AG10803 (cell line): ENCODE measurements at places on chromosomes 12 and 14.
A peak's percentile ranks its signal among the peaks of the same experiment; 100 is the strongest.

DNA sequence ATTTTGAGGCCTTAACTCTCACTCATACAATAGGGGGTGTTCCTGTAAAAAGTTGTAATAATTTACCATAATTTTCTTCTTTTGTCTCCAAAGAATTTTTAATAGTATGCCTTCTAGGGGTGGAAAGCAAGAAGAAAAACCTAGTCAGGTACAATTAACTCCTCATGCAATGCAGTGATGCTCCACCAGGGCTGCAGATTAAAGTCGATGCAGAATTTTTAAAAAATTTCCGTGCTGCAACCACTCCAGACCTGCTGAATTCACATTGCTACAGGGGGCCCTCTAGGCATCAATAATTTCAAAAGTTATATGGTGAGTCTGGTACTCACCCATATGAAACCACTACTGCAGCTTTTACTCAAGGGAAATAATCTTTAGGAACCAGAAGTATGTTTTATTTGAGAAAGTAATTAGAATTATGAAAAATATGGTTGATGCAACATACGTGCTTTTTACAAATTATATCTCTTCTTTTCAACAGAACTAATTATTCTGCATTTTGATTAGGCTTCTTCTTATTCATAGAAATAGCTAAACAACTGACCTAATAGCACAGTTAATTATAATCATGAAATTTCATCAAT, 353.2 kb downstream of the BCAT1 start:
- no peak for DNase-seq

DNA sequence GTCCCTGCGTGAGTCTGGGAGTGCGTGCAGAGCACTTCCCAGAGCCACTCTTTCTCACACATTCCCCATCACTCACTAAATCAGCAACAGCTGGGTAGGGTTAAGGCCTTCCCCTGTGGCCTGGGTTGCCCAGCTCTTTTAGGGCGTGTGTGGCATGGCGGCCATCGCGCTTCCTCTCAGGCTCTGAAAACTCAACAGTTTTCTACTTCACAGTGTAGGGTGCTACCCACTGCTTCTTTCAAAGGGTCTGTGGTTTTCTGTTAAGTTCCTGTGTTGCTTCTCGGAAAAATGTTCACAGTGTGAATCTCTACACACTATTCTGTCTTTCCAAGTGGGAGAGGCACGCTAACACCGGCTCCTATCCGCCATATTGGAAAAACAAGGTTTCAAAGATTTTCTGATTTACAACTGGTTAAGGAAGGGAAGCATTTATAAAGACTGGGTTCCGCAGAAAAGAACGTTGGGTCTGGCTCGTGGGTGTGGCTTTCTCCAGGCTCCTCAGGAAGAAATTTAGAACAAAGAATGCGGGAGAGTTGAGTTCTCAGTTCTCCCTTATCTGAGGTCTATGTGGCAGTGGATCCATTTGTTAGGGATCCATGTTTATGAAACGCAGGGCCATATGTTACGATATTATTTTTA, 34.9 kb upstream of the AEBP2 start:
- no peak for DNase-seq

DNA sequence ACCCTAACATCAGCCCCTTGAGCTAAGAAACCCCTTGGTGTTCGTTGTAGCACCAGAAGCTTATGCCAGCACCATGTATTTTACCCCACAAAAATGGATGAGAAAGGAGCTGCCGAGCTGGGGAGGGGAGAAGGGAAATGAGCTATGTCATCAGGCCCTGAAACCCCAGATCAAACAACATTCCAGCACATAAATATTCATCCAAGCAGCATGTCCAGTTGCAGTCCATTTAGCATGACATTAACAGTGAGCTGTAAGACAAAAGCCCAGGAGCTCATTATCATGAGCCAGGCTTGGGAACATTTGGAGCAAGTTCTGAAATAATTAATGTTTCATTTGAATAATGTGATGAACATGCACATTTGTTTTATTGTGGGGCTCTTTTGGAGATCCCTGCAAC, 630.1 kb upstream of the TMEM132C start:
- DNase-seq = no peak

DNA sequence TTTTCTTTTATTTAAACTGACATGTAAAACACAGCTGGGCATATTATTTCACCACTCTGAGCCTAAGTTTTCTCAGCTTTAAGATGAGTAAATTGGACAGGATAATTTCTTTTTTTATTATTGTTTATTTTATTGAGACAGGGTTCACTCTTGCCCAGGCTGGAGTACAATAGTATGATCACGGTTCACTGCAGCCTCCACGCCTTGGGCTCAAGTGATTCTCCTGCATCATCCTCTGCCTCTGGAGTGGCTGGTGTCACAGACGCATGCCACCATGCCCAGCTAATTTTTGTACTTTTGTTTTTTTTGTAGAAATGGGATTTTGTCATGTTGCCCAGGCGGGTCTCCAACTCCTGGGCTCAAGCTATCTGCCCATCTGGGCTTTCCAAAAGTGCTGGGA, 12.7 kb downstream of the BMAL2 start:
- no peak for DNase-seq

DNA sequence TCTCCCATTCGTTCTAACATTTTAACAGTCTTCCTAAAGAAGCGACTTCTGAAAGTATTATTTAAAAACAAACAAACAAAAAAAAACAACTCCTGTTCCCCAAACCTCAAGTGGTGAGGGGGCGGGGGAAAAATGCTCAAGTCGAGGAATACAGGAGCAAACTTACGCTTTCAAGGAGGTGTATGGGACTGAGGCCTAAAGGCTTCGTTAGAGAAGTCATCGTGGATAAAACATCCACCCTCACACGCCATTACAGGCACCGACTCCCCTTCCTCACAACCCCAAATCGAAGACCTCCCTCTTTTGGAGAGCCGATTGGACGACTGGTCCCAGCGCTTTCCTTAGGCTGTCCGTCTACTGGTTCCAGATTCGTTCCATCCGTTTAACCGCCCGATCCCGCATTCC, 693 bp downstream of the CBX5 start:
- DNase-seq = no peak

- DNase-seq = no peak
These were observed 72.1 kb upstream of the MANSC4 start for GRCh38 chr12:27852117-27852516.

- no peak for DNase-seq
These were observed 234.5 kb downstream of the IPO8 start for GRCh38 chr12:30461026-30461615.

DNA sequence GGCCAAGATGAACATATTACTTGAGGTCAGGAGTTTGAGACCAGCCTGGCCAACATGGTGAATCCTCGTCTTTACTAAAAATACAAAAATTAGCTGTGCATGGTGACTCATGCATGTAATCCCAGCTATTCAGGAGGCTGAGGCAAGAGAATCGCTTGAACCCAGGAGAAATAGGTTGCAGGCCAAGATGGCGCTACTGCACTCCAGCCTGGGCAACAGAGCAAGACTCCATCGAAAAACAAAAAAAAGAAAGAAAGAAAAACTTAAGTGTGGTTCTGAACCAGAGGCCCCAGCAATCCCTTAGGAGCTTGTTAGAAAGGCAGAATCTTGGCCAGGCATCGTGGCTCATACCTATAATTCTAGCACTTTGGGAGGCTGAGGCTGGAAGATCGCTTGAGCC, 24.5 kb downstream of the SVOP start:
- DNase-seq = no peak

DNA sequence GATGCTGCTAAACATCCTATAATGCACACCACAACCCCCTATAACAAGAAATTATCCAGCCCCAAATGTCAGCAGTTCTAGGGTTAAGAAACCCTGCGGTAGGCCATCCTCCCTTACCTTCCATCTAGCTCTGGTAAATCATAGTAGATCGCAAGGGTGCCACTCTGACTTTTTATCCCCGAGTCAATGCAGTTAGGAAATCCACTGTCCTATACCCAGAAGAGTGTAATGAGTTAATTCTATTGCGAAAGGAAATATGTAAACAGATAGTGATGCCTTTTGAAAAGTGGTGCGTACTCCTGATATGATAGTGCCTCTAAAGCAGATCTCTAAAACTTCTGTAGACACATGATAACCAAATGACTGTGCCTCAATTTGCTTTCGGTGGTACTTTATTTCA, 29.8 kb downstream of the SCFD1 start:
- no peak for DNase-seq

GRCh38 chr12:2609020-2609419, 185.8 kb upstream of the FKBP4 start:
- DNase-seq = no peak

DNA sequence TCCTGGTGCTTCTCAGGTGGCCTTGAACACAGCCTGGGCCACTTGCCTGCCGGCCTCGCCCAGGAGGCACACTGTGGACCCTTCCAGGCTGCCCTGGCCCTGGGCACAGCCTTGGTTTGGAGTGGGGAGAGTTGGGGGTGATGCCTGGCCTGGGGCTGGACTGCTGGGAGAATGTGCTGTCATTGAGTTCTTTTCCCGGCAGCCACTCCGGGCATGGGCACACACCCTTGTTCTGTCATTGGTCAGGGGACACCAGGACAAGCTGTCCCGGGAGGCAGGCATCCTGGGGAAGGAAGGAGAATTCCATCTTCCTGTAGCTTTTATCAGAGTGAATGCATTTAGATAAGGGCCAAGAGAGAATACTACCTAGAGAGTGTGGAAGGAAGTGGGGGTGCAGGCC, 61.8 kb upstream of the RIN3 start:
- DNase-seq = no peak

GRCh38 chr12:43988838-43989560, 153.1 kb downstream of the TMEM117 start:
- no peak for DNase-seq

GRCh38 chr12:27064397-27065342, 17.7 kb downstream of the C12orf71 start:
- peak; percentile 49 for DNase-seq

DNA sequence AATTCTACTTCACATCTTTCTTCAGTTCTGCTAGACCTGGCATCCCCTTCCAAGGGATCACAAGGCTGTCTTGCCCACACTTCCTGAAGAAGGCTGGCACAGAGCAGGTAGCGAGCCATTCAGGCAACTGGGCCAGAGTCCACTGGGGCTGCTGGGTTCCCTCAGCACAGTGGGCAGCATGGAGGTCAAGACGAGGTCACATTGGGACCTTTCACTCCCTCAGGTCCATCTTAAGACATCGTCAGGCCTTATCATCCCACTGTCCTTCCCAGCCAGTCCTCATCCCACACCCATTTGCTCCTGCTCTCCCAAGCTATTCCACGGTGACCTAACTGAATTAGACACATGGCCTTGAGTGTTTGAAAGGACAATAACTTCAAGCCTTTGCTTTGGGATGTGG, 143.1 kb upstream of the HIF1A start:
- no peak for DNase-seq

- peak; percentile 47 for DNase-seq
These were observed 1.5 kb upstream of the TM7SF3 start for GRCh38 chr12:27015730-27016076.

DNA sequence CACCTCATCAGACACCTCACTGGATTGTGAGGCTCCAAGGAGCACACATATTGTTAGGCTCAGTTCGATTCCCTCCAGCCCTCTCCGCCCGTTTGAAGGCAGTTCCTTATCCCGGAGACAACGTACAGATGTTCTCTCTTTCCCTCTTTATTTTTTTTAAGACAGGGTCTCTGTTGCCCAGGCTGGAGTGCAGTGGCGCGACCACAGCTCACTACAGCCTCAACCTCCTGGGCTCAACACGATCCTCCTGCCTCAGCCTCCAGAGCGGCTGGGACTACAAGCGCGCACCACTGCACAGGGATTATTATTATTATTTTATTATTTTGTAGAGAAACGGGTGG, 718 bp upstream of the TROAP start:
- DNase-seq = no peak

DNA sequence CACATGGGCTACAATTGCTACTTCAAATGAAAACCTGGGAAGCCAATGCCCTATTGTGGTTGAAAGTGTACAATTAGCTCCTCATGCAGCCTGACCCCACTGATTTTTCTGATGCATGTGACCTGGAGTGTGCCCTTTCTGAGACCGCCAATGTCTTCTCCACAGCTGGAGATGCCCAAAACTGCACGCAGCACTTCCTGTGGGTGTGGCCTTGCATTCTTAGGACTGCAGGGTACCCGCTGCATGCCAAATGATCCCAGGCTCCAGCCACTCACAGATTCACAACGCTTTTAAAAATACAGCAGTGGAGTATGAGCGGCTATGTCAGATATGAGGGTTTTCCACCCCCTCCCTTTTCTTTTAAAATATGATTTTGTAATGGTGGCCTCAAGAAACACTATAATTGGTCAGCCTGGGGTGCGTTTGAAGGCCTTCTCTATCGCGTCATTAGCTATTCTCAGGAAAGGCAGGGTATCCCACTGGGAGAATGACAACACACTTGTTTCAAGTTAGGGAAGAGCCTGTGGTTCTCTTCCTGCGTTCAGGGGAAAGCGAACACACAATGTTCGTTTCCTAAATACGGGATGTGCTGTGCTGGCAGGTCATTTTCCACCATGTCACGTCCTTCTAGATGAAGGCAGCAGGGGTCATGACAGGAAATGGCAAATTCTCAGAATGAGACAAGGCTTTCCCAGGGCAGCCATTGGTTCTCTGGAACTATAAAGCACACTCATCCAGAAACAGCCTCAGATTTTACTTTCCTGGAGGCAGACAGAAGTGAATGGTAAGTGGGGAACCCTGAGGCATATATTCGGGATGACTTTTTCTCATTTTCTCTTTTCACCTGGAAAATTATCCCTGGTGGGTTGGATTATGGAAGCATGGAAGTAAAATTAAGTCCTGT, at the start of gene APOLD1:
APOLD1 (plus strand) TSS at position 749 of the 904 bp plus-strand sequence; CDS start at position 782, 33 bp downstream.
- no peak for DNase-seq

GRCh38 chr14:60092526-60092920, 800 bp downstream of the PCNX4 start:
- DNase-seq = peak; percentile 44

DNA sequence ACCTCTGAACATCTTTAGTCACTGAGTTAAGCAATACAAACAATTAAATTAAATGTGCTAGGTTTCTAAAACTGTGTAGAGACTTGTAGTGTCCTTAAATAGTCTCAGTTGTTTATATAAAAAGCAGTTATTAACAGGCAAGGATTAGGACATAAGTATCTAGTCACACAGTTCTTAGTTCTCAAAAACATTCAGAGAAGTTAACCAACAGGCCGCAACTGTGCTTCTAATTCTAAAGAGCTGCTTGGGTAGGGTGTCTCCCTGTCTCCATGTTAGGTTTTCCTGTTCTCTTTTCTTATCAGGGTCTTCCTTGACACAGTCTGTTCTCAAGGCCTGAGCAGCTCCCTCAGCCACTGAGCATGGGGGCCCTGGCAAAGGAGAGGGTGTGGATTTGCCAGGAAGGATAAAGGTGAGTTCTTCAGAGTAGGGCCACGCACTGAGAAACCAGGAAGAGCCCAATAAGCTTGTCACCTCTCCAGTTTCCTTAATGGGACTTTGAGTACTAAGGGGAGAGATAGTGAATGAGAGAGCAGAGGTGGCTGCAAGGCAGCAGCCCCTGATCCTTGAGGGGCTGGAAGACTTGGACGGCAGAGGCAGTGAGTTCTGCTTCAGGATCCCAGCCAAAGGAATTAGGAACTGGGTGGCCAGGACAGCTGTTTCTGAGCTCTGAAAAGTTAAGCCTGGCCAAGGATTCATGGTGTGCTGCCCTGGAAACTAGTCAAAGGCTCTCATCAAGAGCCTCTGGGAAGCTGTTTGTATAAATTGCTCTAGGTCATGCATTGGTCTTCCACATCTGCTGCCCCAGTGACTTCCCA, 177.3 kb downstream of the MYRFL start:
- DNase-seq = peak; percentile 51

- DNase-seq = no peak
These were observed 348.8 kb downstream of the GXYLT1 start for GRCh38 chr12:41795910-41796309.
